Kidney tubule cell (primary cell): ENCODE measurements at places on chromosomes 13 and 19.
A peak's percentile ranks its signal among the peaks of the same experiment; 100 is the strongest.

DNA sequence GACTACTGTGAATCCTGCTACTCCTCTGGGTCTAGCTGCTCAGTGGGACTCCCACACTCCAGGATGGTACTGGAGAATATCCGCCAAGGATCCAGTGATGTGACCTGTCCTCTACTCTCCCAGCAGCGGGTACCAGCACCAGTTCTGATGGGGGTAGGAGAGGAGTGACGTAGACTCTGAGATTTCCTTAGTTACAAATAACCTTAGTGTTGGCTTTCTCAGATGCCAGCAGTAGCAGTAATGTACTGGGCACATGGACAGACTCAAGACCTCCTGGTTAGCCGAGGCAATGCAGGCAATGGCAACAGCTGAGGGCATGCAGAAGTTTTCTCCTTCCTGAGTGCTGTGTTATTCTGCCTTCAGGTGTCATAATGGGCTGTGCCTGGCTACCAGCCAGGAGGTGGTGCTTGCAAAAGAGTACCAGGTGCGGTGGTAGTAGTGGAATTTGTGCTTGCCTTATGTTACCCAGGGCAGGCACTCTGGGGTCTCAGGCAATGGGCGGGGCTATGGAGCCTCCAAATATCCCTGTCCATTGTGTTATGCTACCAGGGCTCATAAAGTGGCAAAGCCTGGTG is 105.3 kb upstream of the KLF5 start:
- no peak for DNase-seq

GRCh38 chr13:41960211-41960636 is 685 bp downstream of the VWA8 start:
- DNase-seq: peak; percentile 50

DNA sequence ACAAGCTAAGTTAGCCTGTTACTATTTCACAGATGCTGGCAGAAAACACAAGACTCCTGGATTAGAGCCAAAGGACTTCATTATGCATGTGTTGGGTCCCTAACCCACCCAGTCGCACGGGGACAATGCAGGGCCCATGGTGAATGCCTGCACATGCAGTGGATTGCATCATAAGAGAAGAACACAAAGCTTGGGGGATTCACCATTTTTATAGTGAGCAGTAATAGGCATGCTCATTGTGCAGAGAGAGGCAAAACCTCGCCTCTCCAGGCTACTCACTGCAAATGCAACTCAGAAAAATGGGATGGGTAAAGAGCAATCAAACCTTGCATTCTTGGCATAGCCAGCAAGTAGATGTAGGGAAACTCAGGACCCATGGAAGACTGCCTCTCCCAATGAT is 115.8 kb downstream of the DIAPH3 start:
- DNase-seq: peak; percentile 32

GRCh38 chr19:3142292-3142670 is 6.4 kb downstream of the GNA15 start:
- DNase-seq: peak; percentile 63

DNA sequence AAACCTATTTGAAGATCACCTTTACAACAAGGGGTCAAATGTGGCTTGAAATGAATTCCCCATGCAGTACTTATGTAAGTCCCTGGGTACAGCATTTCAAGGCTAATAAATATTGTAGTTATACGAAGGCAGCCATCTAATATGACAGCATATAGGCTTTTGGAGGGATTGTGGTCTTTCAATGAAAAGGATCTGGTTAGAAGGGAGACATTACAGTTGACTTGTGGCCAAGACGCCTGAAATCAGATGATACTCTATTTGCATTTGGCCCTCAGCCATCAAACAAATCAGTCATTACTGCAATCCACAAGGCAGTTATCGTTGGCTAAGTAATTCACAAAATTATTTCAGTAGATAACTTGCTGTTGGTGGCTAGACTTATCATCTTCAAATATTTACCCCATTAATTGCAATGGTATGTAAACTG is 242.7 kb downstream of the DCLK1 start:
- DNase-seq: no peak

- DNase-seq: peak; percentile 93
These were observed 539 bp upstream of the ZNF667 start for GRCh38 chr19:56477429-56478338.

GRCh38 chr13:70051531-70051930 is 56.1 kb upstream of the ATXN8OS start:
- DNase-seq: no peak

- no peak for DNase-seq
These were observed 260.9 kb downstream of the MTUS2 start for GRCh38 chr13:29081036-29081435.

DNA sequence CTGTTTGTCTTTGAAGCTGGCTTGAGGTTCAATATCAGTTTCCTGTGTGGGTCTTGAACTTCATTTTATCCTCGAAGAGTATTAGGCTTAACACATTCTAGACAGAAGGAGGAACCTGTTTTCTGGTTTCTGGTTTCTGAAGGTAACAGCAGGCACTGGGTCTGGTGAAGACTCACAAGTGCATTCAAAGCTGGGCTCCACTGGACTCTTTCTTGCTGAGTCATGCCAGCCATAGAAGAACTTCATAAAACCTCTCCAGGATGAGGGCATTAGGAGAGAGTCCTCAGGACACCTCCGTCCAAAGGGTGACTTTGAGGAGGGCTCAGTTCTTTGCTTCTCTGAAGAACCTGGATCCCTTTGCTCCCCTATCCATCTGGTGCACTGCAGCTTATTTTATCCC is 668.6 kb upstream of the SLC10A2 start:
- DNase-seq: no peak

- no peak for DNase-seq
These were observed 350.2 kb downstream of the IRS2 start for GRCh38 chr13:109436055-109436622.

DNA sequence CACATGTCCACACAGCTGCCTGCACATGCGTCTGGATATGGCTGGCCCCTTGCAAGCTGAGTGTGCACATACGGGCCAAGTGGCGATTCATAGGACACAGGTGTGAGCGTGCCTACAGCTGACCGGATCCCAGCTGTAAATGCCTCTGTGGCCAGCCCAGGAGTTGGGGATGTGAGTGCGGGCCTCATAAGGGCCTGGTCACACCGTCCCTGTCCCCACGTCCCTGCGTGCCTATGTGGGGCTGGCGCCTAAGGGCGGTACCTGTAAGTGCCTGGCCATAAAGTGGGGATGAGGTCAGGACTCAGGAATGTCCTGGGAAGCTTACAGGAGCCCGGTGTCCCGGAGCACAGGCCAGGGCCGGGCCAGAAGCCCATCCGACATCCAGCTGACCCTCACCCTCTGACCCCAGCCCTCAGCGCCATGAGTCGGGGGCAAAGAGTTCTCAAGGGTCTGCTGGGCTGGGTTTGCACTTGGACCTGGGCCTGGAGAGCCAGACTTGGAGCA is 1.3 kb upstream of the ARHGAP45 start:
- peak; percentile 63 for DNase-seq

DNA sequence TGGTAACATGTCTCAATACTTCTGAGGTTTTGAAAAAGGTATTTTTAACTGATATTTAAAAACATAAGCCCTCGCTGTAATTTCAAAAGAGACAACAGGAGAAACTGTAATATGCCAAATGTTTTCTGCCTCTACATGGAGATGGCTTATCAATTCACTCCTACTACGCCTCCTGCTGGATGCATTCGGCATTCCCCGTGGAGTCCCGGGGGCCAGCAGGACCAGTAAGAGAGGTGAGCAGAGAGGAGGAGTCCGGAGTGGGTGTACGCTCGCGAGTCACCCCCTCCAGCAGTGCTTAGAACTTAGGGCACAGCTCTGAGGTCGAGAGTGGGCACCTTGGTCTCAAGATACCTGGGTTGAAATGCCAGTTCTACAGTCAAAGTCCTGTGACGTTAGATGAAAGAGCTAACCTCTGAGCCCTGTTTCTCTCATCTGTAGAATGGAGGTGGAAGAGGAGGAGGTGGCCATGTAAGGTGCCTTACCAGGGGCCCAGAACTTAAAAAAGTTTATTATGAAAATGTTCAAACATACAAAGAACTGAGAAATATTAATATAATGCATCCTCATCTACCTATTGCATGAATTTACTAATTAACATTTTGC is 110.2 kb downstream of the STK24 start:
- DNase-seq: peak; percentile 77

GRCh38 chr13:30607908-30608307 is 9.8 kb upstream of the USPL1 start:
- no peak for DNase-seq

GRCh38 chr19:16594131-16594586 is 21.9 kb upstream of the SLC35E1 start:
- no peak for DNase-seq

DNA sequence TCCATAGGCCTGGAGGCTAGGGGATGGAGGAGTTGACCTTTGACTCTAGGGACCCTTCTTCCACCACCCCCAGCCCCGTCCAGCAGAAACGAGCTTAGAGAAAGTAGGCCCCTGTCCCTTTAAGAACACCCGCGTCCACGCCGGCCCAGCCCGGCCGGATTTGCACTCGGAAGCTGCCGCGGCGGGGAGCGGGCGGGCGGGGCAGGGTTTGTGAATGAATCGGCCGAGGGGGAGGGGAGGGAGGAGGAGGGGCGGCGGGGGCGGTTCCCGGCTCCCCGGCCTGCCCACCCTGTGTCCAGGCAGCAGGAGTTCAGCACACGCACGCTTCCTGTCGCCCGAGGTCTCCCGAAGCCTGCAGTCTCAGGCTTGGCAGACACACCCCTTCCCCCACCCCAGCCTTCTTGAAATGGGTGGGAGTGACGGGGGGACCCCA is 1.5 kb downstream of the UNC13A start:
- DNase-seq: no peak

- DNase-seq: no peak
These were observed 83.7 kb downstream of the STK24 start for GRCh38 chr13:98493042-98493712.

- DNase-seq: no peak
These were observed 1.7 kb downstream of the ATP13A1 start for GRCh38 chr19:19661675-19662251.

- peak; percentile 56 for DNase-seq
These were observed 5.4 kb downstream of the GATAD2A start for GRCh38 chr19:19410553-19411550.

GRCh38 chr19:8120636-8121480 is 28.5 kb downstream of the FBN3 start:
- DNase-seq: no peak

GRCh38 chr19:2807379-2808128 is 12.1 kb upstream of the ZNF554 start:
- DNase-seq: no peak

- no peak for DNase-seq
These were observed 131.2 kb upstream of the RNF113B start for GRCh38 chr13:98308086-98308911.

DNA sequence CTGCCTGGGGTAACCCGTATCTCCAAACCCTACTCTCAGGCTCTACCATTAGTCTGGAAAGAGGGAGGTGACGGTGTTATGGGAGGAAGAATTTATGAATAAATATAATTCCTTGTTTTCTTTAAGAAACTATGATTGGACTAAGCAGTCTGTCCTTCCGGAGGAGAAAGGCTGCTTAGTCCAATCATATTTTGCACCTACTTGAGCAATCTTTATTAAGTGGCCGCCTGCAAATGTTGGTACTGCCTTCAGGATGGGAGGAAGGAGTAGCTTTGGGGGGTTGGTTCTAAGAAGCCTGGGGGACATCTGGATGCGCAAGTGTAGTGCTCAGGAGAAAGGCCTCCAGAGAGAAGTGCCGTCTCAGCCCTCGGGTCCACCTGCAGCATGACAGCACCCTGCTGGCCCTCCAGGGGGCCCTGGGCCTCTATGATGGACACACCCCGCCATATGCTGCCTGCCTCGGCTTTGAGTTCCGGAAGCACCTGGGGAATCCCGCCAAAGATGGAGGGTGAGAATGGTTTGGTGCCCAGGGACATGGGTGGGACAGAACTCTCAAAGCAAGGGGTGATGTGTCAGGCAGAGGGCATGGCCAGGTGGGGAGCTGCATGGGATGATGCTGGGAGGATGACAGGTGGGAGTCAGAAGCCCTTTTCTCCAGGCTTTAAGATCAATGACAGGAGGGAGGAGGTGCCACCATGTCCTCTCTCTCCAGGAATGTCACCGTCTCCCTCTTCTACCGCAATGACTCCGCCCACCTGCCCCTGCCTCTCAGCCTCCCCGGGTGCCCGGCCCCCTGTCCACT is 4.1 kb downstream of the ACP4 start:
- DNase-seq: peak; percentile 38

- peak; percentile 83 for DNase-seq
These were observed 598 bp upstream of the LPAR2 start for GRCh38 chr19:19628501-19629134.

DNA sequence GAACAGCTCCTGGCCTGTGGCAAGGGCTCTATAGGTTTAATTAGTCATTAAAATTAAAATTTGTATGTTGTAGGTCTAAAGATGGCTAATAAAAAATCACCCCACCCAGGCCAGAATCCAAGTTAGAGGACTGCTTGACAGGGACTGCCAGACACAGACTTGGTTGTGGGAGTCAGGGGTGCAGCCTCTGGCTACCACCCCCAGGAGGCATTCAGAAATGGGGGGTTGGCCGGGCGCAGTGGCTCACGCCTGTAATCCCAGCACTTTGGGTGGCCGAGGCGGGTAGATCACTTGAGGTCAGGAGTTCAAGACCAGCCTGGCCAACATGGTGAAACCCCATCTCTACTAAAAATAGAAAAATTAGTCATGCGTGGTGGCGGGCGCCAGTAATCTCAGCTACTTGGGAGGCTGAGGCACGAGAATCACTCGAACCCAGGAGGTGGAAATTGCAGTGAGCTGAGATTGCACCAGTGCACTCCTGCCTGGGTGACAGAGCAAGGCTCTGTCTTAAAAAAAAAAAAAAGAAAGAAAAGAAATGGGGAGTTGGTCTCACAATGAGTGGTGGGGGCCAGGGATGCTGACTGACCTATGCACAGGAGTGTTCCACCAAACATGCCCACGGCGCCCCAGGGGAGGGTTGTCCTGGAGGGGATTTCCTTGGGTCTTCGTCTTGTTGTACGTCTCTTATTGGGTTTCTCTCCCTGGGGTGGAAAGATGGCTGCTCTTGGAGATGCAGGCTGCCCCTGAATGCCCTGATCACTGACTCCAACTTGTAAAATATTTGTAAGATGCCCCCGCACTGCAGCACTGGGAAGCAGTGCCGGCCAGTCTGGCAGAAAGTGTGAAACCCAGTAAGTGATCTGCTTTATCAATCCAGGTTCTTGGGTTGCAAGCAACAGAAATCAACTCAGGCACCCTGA is 68.8 kb downstream of the SIPA1L3 start:
- no peak for DNase-seq

GRCh38 chr13:44730099-44730498 is 154.0 kb upstream of the TSC22D1 start:
- DNase-seq: no peak

- peak; percentile 62 for DNase-seq
These were observed 33.5 kb upstream of the TM9SF2 start for GRCh38 chr13:99467764-99468163.

- DNase-seq: peak; percentile 46
These were observed 3.7 kb downstream of the ZSCAN22 start for GRCh38 chr19:58330458-58330857.

DNA sequence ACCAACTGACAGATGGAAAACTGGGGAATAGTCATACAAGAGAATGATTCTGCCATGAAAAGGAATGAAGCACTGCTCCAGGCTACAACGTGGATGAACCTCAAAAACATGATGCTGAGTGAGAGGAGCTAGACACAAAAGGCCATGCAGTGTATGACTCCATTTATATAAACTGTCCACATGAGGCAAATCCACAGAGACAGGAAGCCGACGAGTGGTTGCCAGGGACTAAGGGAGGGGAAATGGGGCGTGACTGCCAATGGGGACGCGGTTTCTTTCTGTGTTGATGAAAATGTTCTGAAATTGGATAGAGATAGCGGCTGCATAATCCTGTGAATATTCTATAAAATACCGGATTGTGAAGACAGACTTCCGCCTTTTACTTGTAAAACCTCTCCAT is 10.2 kb downstream of the SMIM7 start:
- peak; percentile 40 for DNase-seq
